PC-3 (cell line): ENCODE measurements at places on chromosomes 2 and 18. TPM values are rescaled to one million over a fixed set of nuclear protein-coding genes. Genes with fewer than 3 reads are reported as not detected.

DNA sequence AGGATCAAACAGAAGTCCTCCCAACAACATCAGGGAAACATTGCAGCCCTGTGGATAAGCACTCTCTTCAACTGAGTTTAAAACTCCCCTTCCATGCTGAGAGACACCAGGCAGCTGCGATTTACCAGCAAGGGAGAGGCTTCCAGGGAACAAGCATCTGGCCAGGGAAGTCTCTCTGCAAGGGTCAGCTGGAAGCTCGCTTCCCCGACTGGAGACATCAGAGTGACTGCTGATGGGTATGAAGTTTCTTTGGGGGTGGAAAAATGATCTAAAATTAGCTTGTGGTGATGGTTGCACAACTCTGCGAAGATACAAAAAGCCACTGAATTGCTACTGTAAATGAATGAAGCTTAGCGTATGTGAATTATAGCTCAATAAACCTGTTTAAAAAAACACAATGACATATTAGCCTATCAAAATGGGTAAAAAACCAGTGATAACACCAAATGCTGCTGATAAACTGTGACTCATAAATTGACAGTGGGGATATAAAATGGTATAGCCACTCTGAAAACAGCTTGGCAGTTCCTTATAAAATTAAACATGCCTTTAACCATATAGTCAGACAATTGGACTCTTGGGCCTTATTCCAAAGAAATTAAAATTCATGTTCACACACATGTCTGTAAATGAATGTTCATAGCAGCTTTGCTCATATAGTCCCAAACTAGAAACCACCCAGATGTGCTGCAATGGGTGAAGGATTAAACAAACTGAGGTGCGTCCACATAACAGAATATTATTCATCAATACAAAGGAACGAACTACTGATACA lies 1082.0 kb downstream of the SOCS6 start:
- no peaks in the 10 kb centered on the region for H3K4me1 ChIP-seq
- no peaks in the 10 kb centered on the region for H3K36me3 ChIP-seq
- no peaks in the 10 kb centered on the region for H3K27me3 ChIP-seq
- no peak overlapping the region for H3K27ac ChIP-seq
- DNase-seq = no peak
- H3K4me3 ChIP-seq = no peak overlapping the region

- H3K4me1 ChIP-seq = peaks cover 55% of the 10 kb centered on the region
- H3K27me3 ChIP-seq = no peaks in the 10 kb centered on the region
- H3K36me3 ChIP-seq = no peaks in the 10 kb centered on the region
- peak overlapping the region; percentile 99 for H3K27ac ChIP-seq
Observed at GRCh38 chr2:67453310-67453709, 56.2 kb downstream of the ETAA1 start.

DNA sequence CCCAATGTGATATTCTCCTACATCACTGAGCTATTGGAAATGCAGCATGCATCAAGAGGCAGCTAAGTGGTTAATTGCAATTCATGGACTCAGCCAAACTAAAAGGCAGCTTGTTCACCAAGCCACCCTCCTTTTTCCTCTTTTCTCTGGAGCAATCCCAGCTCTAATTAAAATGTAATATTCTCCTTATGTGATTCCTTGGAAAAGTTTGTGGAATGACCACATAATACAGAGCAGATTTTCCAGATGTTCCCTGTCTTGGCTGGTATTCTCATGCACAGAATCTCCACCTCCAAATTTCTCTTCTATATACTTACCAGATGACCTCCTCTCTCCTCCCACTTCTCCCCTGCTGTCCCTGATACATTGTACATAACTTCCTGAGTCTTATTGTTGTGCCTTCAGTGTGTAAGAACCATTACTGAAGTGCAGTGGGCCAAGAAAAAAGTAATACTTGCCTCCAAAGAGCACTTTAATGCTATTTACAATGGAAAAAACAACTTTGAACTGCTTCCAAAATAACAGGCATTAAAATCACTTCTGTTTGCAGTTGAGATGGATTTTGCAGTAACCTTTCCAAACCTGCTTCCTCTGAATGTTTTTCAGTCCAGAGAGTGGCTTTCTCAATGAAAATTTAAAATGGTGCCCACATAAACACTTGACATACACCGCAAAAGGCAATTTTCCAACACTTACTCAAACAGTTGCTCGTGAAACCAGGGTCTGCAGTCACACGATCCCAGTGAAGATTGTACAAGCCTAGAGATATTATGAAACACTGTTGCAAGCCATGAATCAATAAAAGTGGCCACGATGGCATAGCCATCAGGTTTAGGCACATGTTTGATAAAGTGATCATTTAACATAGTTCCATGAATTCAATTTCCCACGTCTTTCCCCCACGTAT lies 258.0 kb downstream of the MTX2 start:
- H3K27ac ChIP-seq = no peak overlapping the region
- H3K4me1 ChIP-seq = no peaks in the 10 kb centered on the region
- DNase-seq = no peak
- H3K36me3 ChIP-seq = no peaks in the 10 kb centered on the region
- no peaks in the 10 kb centered on the region for H3K27me3 ChIP-seq

DNA sequence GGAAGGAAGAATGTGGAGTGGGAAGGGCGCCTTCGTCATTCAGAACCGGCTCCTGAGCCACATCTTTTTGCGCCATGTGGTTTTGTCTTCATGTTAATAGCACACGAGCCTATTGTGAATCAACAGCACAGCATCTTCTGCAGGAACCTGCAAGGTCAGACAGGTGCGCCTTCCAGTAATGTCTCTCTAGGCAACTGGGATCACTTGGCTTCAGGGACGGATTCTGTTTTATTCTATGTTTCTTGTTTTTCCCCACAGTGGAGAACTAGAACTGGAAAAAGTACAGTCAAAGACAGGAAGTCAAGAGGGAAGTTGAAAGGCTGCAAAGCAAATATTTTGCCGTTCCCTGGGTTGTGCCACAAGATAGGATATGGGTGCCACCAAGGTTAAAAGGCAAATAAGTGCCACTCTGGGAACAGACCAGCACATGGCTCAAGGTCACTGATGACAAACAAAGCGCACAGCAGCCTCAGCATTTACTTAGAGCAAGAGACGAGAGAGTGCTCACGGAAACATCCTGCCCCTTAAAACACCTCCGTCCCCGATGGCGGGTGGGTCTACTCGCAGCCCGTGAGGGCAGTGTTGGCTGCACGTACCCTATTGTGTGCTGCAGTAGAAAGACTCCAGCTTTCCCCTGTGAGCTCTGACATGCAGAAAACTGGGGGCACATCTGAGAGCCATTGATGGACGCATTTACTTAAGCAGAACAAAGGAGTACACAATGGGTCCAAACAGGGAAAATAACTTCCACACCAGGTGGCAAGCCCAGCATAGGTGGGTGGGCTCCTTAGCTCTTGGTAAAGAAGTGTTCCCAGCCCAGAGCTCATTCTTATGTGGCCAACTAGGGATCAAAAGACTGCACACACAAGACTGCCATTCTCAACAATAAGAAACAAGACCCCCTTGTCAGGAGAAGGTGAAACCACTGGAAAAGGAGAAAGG lies 107.2 kb upstream of the PARD3B start:
- no peak overlapping the region for H3K27ac ChIP-seq
- no peaks in the 10 kb centered on the region for H3K4me1 ChIP-seq
- H3K27me3 ChIP-seq = no peaks in the 10 kb centered on the region
- no peak for DNase-seq
- H3K36me3 ChIP-seq = no peaks in the 10 kb centered on the region

GRCh38 chr2:104804148-104804890 lies 49.6 kb upstream of the POU3F3 start:
- DNase-seq = no peak
- peaks cover 11% of the 10 kb centered on the region for H3K27me3 ChIP-seq
- H3K27ac ChIP-seq = no peak overlapping the region
- H3K4me3 ChIP-seq = no peak overlapping the region
- H3K4me1 ChIP-seq = no peaks in the 10 kb centered on the region

DNA sequence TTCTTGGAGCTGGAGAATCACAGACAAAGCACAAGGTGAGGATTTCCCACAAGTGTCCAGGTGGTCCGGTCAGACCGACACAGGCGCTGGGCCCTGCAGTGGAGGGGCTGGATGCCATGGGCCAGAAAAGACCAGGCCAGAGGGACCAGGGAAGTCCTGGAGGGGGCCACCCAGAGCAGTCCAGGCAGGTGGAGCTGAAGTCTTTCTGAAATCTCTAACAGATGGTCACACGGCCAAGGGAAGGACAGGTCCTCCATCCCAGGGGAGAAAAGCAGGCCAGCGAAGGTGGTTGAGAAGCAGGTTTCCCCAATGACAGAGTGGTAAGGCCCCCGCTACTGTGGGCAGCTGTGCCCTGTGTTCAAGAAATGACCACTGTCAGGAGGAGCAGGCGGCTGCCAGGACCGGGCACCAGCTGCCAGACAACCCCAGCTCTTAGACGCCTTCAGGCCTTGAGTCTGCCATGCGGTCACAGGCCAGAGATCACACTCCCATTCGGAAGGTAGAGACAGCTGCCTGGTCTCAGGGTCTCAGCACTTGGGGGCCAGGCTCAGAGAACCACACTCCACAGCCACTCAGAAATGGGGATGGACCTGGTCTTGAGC lies 25.9 kb downstream of the HS1BP3 start:
- H3K4me3 ChIP-seq = no peak overlapping the region
- no peak for DNase-seq
- H3K4me1 ChIP-seq = no peaks in the 10 kb centered on the region
- H3K36me3 ChIP-seq = no peaks in the 10 kb centered on the region
- no peaks in the 10 kb centered on the region for H3K27me3 ChIP-seq

GRCh38 chr2:42977270-42978174 lies 185.1 kb upstream of the HAAO start:
- peaks cover 15% of the 10 kb centered on the region for H3K4me1 ChIP-seq
- no peaks in the 10 kb centered on the region for H3K27me3 ChIP-seq
- H3K27ac ChIP-seq = no peak overlapping the region
- H3K36me3 ChIP-seq = no peaks in the 10 kb centered on the region
- no peak for DNase-seq
- H3K4me3 ChIP-seq = no peak overlapping the region

GRCh38 chr2:233442028-233442310 lies 87.7 kb downstream of the DGKD start:
- H3K27ac ChIP-seq = no peak overlapping the region
- peaks cover 34% of the 10 kb centered on the region for H3K36me3 ChIP-seq
- no peak overlapping the region for H3K4me3 ChIP-seq
- no peak for DNase-seq
- no peaks in the 10 kb centered on the region for H3K4me1 ChIP-seq

GRCh38 chr2:181656450-181657291 lies at the start of gene CERKL:
TSS of gene CERKL (minus strand) at chr2:181657105. CDS start at chr2:181657006, 99 bp downstream.
- peak within 1 kb of the TSS; percentile 85 for H3K4me3 ChIP-seq
- H3K27ac ChIP-seq = no peak within 1 kb of the TSS
- H3K36me3 ChIP-seq = no peaks in the 10 kb centered on the region
- H3K27me3 ChIP-seq = no peaks in the 10 kb centered on the region

DNA sequence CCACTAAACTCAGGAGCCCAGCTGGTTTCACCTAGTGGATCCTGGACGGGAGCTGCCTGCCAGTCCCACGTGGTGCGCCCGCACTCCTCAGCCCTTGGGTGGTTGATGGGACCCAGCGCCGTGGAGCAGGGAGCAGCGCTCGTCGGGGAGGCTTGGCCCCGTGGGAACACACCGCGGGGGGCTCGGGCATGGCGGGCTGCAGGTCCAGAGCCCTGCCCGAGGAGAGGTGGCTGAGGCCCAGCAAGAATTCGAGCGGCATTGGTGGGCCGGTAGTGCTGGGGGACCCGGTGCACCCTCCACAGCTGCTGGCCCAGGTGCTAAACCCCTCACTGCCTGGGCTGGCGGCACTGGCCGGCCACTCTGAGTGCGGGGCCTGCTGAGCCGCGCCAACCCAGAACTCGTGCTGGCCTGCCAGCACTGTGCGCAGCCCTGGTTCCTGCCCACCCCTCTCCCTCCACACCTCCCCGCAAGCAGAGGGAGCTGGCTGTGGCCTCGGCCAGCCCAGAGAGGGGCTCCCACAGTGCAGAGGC lies 137.3 kb downstream of the TRIB2 start:
- DNase-seq = no peak
- peaks cover 32% of the 10 kb centered on the region for H3K4me1 ChIP-seq
- no peaks in the 10 kb centered on the region for H3K27me3 ChIP-seq
- no peak overlapping the region for H3K27ac ChIP-seq
- no peaks in the 10 kb centered on the region for H3K36me3 ChIP-seq
- H3K4me3 ChIP-seq = no peak overlapping the region

GRCh38 chr2:69770193-69770702 lies 28.3 kb downstream of the ANXA4 start:
- no peaks in the 10 kb centered on the region for H3K36me3 ChIP-seq
- peak; percentile 94 for DNase-seq
- peaks cover 73% of the 10 kb centered on the region for H3K4me1 ChIP-seq
- H3K27me3 ChIP-seq = no peaks in the 10 kb centered on the region
- H3K4me3 ChIP-seq = peak overlapping the region; percentile 34; the same call in 1 of the 2 replicates
- H3K27ac ChIP-seq = peak overlapping the region; percentile 91

DNA sequence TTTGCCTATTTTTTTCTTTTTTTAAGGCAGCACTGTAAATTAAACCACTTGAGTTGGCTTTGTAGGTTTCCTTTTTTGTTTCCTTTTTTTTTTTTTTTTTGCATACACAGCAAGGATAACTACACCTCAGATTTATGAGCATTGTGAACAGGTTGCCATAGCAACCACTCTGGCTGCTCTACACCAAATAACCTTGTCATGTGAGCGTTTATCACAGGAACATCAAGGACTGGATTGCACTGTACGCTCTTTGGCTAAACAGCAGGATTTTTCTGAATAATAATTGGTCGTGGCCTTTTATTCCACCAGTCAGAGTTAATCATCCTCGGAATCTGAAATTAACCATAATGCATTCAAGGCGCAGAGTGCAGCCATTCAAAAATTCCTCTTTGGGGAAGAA lies 199.1 kb upstream of the SLC14A2 start:
- H3K27ac ChIP-seq = no peak overlapping the region
- no peak overlapping the region for H3K4me3 ChIP-seq
- 0 out of 2 replicates have a peak, but pooled peaks cover 5% of the 10 kb centered on the region for H3K4me1 ChIP-seq
- no peak for DNase-seq
- no peaks in the 10 kb centered on the region for H3K27me3 ChIP-seq

Gene NEB
- total RNA-seq = under 0.01 and 0.11 TPM in 2 replicates

Gene CIDEA
- not detected in 2 replicates for total RNA-seq

Gene TCF23
- not detected in 2 replicates for total RNA-seq
